ENCODE measurements at places on chromosomes 16 and 17.

GRCh38 chr16:51591480-51591879, 440.4 kb upstream of the SALL1 start:
- DNase-seq: no peak

- no peak for DNase-seq
Measured at GRCh38 chr16:4194661-4195060, 47.2 kb downstream of the SRL start.

DNA sequence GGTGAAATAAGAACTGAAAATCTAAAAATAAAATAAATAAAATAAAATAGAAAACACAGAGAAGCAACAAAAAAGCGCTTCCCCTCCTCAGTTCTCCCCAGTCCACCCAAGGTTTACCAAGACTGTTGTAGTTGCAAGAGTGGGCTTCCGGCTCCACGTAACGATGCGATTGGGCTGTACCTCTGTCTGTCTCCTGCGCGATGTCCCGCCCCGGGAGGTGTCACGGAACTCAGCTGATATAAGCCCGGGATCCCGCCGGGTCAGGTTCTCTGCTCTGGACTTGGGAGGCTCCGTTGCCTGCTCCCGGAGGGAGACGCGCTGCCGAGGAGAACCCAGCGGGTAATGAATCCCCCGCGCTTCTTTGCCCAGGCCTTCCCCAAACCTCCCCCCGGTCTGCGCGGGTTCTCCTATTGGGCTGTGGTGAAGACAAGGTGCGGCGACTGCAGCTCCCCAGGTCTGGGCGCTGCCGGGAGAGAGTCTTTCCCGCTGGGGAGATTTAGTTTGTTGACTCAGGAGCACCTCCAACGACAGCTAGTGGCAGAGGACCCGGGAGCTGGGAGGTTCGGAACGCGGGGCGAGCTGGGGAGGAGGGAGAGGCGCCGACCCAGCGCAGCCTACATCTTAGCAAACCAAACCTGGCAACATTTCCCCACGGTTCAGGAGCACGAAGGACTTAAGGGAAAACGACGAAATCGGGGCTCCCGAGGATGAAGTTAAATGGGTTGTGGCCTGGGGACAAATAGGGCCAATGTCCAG, at the start of gene SLFN5:
TSS of gene SLFN5 (plus strand) at position 268 of the 756 bp plus-strand sequence. CDS start 15,619 bp downstream, outside the sequence.
- DNase-seq: peak; percentile 90

DNA sequence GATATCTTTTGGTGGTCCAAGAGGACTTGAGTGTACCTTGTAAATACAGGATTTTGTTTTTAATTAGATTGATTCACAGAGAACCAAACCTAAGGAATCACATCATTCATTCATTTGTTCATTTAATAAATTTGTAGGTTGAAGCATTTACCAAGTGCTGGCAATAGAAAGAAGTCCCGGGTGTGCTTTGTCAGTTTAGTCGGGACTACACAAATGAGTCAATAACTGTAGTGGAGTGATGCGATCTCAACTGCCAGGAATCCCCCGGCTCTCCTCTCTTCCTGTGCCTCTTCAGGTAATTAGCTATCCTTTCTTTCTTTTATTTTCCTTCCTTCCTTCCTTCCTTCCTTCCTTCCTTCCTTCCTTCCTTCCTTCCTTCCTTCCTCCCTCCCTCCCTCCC, 1.4 kb upstream of the WWOX start:
- DNase-seq: no peak

DNA sequence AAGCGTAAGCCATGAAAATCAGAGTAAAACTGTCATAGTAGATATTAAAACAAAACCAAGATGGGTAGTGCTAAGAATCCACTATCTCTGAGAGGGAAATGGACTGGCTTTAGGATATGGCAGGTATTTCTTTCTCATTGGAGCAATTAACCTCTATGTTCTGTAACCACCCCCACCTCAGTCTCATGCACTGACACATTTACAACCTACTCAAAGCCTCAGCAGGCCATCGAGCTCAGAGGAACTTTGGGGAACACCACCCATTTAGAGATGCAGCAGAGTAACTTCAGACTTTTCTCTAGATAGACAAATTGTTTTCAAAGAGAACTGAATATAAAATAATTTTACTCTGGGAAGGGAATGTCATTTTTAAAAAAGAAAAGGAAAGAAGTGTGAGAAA, 615.8 kb upstream of the ZFHX3 start:
- DNase-seq: no peak

- no peak for DNase-seq
Measured at GRCh38 chr17:47669081-47669480, 19.4 kb downstream of the KPNB1 start.

- DNase-seq: no peak
Measured at GRCh38 chr17:52149626-52150025, 8.9 kb downstream of the CA10 start.

- DNase-seq: no peak
Measured at GRCh38 chr17:83086907-83087787, 7.7 kb downstream of the METRNL start.

DNA sequence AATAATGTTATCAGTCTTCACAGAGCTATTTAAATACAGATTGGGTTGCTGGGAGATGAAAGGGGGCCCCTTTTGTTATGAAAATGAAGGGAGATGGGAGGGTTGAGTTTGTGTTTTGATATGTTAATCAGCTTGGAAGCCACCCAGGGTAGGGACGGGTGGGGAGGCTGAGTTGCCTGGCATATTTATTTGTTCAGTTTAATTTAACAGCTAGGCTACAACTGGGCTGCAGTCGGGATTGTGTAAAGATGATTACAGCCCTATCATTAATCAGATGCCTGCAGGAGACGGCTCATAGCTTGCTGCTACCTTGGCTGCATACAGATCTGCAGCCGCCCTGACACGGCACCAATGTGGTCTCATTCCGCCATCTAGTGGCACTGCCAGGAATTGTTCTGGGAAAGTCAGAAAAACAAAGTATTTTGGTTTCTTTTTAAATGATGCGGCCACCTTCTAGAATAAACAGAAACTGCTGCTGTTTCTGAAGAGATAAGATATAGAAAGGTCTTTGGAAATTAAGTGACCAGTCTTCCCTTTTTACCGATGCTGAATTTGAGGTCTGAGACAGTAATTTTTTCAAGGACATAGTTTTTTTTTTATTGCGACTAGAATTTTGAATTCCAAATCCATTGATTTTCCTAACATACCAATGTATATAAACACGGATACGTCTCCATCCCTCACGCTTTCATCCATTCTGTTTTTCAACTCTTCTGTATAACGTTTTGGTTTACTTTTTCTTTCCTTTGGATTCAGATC, 458.0 kb upstream of the ASIC2 start:
- DNase-seq: peak; percentile 81

GRCh38 chr17:68599552-68600066, 1.6 kb downstream of the FAM20A start:
- DNase-seq: no peak

- no peak for DNase-seq
Measured at GRCh38 chr17:49061524-49061943, 64.3 kb downstream of the IGF2BP1 start.

GRCh38 chr16:57000271-57001025, 11.1 kb downstream of the NLRC5 start:
- no peak for DNase-seq

DNA sequence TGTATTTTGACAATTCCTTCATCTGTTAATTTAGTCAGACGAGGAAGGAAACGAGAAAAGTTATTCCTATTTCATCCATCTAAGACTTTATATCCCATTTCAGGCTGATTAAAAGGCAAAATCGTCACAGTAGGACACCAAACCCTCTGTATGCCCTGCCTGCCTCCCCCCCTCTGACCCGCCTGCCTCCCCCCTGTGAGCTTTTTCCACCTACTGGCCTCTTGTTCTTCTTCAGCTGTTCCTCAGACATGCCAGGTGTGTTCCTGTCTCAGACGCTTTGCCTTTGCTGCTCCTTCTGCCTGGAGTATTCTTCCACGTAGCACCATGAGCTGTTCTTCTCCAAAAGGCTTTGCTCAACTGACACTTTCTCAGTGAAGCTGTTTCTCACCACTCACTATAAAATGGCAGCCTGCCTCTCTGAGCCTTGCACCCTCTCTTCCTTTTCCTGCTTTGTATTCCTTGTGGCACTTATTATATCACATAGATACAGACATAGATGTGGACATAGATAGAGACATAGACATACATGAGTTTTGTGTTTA, 723.4 kb downstream of the MAF start:
- DNase-seq: no peak

DNA sequence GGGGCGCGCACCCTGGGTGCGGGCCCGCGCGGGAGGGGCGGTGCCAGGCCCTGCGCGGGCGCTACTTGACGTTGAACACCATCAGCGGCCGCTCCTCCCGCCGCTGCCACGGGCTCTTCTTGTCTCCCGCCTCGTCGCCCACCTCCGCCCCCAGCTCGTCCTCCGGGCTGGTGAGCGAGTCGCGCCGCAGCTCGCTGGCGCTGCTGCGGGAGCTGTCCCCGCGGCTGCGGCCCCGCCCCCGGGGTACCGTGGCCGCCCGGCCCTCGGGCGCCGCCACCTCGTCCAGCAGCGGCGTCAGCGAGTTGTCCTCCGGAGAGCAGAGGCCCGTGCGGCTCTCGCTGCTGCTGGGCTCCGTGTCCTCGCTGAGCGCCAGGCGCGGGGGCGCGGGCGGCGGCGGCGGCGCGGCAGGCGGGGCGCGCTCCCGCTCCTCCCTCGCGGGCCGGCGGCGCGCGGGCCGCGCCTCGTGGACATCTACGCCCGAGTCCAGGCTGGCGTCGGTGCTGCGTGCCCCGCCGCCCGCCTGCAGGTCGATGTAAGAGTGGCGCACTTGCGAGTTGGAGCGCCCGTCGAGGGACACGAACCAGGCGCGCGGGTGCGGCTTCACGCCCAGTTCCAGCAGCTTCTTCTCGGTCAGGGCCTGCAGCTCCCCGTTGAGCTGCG, 8.7 kb downstream of the GRN start:
- peak; percentile 64 for DNase-seq

DNA sequence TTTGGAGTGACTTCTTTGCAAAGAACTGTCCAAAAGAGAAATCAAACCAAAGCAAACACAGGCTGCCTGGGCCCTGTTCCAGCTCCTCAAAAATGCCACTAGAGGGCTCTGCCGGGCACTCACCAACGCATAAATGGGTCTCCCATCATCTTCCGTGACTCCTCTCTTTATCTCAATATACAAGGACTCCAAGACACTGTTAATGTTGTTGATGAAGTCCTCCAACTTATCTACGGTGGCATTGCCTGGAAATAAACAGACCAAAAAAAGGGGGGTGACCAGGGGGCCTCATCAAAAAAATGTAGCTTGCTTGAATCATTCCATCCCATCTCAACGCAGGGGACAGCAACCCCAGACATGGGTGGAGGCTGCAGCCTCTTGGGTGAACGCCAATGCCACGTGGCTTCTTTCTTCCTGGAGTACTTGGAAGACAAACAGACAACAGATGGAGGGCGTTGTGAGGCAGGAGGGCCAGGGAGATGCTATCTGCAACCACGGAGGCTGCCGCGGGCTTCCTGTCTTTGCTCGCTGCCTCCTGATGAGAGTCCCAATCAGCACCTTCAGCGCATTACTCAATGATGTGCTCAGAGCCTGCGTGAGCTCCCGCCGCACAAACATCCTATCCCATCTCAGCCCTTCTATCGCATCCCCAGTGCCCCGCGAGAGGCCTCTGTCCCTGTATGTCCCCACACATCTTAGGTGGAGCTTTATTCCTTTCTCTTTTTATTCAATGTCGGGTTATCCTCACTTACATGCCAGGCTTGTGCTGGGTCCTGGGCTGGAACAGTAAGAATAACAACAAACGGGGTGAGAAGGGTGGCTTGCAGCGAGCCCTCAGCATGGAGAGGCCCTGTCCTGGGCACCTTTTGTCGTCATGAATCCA, 32.0 kb downstream of the KDM8 start:
- DNase-seq: peak; percentile 45

GRCh38 chr16:53007095-53007494, 45.6 kb downstream of the CHD9NB start:
- no peak for DNase-seq

- no peak for DNase-seq
Measured at GRCh38 chr17:82241926-82242697, 13.3 kb downstream of the SLC16A3 start.

GRCh38 chr17:3669085-3669347, 404 bp downstream of the EMC6 start:
- DNase-seq: no peak

GRCh38 chr17:75531721-75532072, 6.2 kb downstream of the LLGL2 start:
- no peak for DNase-seq

DNA sequence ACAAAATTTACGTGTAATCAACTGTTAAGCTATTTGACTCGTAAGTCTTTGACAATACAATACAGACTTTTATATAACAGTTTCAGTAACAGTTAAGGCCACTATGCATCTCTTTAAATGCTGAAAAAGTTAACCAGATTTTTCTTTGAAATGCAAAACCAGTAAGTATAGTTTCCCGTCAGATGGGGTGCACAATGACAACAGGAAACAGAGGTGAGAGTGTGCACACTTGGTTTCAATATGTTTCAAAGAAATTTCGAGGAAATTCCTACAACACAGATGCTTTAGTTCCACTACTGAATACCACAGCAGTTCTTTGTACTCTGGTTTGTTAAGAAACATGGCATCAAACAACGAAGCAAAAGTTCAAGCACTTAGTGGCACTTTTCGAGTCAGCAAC, 48.4 kb downstream of the RNF157 start:
- no peak for DNase-seq

DNA sequence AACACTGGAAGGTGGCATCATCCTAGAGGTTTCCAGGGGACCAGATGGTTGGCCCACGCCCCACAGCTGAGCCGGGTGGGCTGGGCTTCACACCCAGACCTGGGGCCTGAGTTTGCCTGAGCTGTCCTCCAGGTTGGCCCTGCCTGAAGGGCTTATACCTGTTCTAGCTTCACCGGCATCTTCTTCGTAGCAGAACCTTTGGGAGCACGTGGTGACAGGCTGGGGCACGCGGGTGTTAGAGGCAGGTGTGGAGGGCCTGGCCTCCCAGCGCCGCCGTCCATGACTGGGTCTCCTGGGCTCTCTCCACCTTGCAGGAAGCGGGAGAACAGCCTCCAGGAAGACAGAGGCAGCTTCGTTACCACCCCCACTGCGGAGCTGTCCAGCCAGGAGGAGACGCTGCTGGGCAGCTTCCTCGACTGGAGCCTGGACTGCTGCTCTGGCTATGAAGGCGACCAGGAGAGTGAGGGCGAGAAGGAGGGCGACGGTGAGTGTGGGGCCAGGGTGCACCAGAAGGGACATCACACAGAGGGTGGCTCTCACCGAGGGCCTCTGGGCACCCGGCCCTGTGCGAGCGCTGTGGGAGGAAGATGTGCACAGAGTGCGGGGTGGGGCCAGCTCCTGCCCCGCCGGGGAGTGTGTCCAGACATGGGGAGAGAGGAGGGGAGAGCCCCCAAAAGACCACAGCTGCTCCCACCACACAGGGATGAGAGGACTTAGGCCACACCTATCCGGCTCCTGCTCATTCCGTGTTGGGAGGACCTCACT, 4.6 kb upstream of the TEDC2 start:
- no peak for DNase-seq

Data from nephron progenitor cell (in vitro differentiated cells).